ENCODE measurements at places on chromosomes 11 and 22. TPM values are rescaled to one million over a fixed set of nuclear protein-coding genes. Genes with fewer than 3 reads are reported as not detected.

The GRM5 gene
- 0.01 TPM for polyA plus RNA-seq

The CERK gene
- 23.8 TPM for polyA plus RNA-seq

The MRGPRG gene
- polyA plus RNA-seq, result not detected

The ACTN3 gene
- polyA plus RNA-seq, result not detected

The OR52I1 gene
- not detected for polyA plus RNA-seq

The KLHL35 gene
- 0.66 TPM for polyA plus RNA-seq

The APOL3 gene
- polyA plus RNA-seq, result 15.6 TPM

The MYBPC3 gene
- not detected for polyA plus RNA-seq

The CTSW gene
- not detected for polyA plus RNA-seq

The OR5B21 gene
- not detected for polyA plus RNA-seq

The GNAZ gene
- polyA plus RNA-seq, result 0.22 TPM

The UPK2 gene
- polyA plus RNA-seq, result not detected

The TMEM25 gene
- polyA plus RNA-seq, result 12.6 TPM

The SHISAL1 gene
- 2.0 TPM for polyA plus RNA-seq

The DERL3 gene
- polyA plus RNA-seq, result 0.42 TPM

The TRIM49C gene
- polyA plus RNA-seq, result not detected

The MRPL40 gene
- polyA plus RNA-seq, result 51.7 TPM

The CHEK1 gene
- 28.3 TPM for polyA plus RNA-seq

The CALCA gene
- polyA plus RNA-seq, result not detected

The SMIM38 gene
- 0.06 TPM for polyA plus RNA-seq

The ASRGL1 gene
- polyA plus RNA-seq, result 0.22 TPM

The LRP4 gene
- polyA plus RNA-seq, result 2.9 TPM

The RAB36 gene
- 4.6 TPM for polyA plus RNA-seq

The CTSF gene
- polyA plus RNA-seq, result 17.1 TPM

The C11orf87 gene
- polyA plus RNA-seq, result 0.02 TPM

The ELFN2 gene
- 0.02 TPM for polyA plus RNA-seq

The MYO7A gene
- polyA plus RNA-seq, result 0.05 TPM

The NCF4 gene
- polyA plus RNA-seq, result not detected

The PIH1D2 gene
- polyA plus RNA-seq, result 1.9 TPM

The HBE1 gene
- polyA plus RNA-seq, result 3.1 TPM

The KRTAP5-7 gene
- polyA plus RNA-seq, result not detected

The NNMT gene
- 194 TPM for polyA plus RNA-seq

Measured in fibroblast of lung (primary cell).